Activated CD4-positive, alpha-beta T cell treated with anti-CD3 and anti-CD28 coated beads, Interleukin-2, amount 10 ng/mL, durations not matched to agents 24 days and 14 days (primary cell): ENCODE measurements at places on chromosomes 1 and 21. TPM values are rescaled to one million over a fixed set of nuclear protein-coding genes. Genes with fewer than 3 reads are reported as not detected.
A peak's percentile ranks its signal among the peaks of the same experiment; 100 is the strongest.

DNA sequence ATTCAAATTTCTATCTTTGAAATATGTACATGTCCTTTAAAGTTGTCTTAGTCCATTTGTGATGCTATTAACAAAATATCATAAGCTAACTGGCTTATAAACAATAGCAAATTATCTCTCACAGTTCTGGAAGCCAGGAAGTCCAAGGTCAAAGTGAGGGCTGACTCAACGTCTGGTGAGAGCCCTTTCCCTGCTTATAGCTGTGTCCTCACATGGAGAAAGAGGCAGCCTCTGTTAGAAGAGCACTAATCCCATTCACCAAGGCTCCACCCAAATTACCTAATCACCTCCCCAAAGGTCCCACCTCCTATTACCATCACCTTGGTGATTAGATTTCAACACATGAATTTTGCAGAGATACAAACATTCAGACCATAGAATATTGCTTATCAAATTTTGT, 450.1 kb upstream of the BEND5 start:
- no peak for DNase-seq

- DNase-seq, result no peak
Measured at GRCh38 chr1:30332116-30333094, 391.0 kb downstream of the MATN1 start.

GRCh38 chr1:167893798-167894197, 20.1 kb downstream of the ADCY10 start:
- no peak for DNase-seq

GRCh38 chr1:224635356-224635755, 19.2 kb downstream of the CNIH3 start:
- DNase-seq, result no peak

DNA sequence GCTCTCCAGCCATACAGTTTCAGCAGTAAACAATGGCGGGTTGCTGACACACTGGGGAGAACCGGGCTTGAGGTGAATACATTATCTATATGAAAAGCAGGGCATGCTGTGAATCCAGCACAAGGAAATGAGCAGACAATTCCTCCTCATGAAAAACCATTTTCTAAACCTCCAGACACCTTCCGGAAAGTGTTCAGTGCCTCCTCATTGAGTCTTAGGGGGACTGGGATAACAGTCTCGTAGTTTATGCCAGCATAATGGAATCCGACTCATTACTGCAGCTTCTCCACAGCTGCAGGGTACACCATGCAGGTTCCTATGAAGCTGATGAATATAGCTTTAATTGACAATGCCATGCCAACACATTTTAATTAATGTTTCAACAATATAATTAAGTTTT, 284.1 kb downstream of the BACH1 start:
- no peak for DNase-seq

- no peak for DNase-seq
Measured at GRCh38 chr21:16192902-16193301, 463.1 kb downstream of the USP25 start.

DNA sequence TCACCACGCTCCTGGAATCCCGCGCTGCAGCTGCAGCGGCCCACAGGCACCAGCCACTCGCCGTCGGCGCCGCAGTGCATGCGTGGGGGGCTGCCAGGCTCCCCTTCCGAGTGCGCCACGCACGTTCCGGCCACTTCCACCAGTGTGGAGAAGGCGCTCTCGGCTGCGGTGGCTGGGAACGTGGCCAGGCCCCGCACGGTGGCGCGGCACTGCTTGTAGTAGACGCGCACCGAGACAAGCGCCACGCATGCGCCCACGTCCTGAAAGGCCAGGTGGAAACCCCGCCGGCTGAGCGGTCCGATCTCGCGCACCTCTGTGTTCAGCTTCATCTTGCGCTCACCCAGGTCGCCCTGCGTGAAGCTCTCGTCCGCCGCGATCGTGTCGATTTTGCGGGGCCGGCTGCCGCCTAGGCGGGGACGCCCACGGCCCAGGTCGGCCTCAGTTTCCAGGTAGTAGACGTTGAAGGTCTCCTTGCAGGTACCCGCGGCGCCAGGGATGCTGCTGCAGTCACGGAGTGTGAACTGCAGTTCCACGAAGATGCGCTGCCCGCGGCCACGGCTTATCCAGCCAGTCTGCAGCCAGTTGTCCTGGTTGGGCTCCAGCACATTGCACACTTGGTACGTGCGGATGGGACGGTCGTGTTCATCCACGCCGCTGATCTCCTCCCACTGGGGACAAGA, 3.4 kb downstream of the EPHA10 start:
- no peak for DNase-seq

The CD58 gene
- 26.5 and 31.0 TPM in 2 replicates for total RNA-seq

- DNase-seq, result no peak
Measured at GRCh38 chr21:32335601-32336575, 37.2 kb downstream of the MRAP start.

- DNase-seq, result peak; percentile 85
Measured at GRCh38 chr1:1020000-1020404, at the start of gene AGRN. Gene AGRN, plus strand, starts transcription at chr1:1020120. Its CDS starts 53 bp downstream, at chr1:1020173.

DNA sequence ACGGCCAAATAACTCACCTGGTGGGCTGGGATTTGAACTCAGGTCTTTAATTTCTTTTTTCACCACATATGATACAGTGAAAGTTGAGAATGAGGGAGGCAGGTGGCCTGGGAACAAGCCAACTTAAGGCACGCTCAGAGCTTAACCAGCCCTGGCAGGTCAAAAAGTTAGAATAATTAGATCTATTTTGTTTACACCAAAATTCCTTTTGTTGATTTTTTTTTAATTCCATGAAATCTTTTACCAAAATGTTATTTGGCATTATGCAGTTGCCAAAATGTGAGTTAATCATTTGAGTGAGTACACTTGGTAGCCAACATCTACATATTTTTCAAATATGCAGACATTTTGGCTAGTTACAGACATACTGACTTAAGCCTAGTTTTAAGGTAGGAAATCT, 36.8 kb downstream of the LHX8 start:
- DNase-seq, result no peak

DNA sequence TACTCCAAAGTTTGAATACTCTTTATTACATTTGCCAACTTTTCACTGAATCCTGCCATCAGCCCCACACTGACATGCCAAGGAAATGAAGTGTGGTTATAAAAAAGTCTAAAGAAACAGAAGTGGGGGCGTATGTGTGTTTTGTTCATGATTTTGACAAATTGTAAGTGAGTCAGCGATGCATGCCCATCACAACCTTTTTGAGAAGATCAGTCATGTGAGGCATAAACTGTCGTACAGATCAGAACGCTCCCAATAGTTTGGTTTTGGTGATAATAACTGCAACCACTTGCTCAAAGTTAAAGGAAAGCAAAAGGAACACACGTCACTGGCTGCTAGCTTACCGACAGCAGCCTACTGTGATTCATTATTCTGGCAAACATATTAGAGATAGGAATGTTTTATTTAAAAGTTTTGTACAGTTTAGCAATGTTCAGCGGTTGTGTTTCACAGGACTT, 95.6 kb downstream of the RGS2 start:
- DNase-seq, result no peak

The AHCYL1 gene
- total RNA-seq, result 67.1 and 75.3 TPM in 2 replicates

DNA sequence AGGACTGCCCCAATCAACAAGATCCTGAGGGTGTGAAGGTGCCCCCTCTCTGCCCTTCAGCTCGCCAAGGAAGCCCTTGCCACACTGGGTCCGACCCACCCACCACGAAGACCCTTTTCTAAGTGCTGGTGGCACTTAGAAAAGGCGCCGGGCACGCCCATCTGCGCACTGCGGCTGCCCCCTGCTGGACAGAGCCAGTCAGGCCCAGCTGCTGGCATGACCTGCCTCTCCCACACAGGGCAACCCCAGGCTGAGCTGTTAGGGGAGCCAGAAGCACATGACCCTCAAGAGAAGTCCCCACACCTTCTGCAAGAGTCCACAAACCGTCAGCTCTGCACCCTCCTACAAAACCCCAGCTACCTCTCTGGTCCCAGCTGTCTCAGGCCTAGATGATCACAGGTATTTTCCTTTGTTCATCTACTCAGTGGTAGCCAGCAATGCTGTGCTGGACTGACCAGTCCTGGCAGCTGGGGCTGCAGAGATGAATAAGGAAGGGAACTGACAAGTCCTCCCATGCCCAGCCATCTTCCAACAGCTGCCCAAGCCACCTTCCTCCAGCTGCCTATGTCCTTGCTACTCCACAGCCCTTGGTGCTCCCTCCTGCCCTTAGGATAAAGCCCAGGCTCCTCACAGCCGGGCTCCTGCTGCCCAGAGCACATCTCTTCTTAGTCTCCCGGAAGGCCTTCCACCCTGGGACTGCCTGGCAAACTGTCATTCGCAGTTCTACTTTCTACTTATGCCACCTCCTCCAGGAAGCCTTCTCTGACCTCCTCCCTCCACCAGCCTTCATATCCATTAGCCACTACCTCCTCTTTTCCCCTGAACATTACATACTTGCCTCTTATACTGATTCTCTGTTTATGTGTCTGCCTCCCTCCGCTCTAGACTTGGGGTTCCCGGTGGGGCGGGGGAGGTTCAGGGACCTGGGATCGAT, 39.8 kb upstream of the ZC3H12A start:
- peak; percentile 91 for DNase-seq

The BACE2 gene
- total RNA-seq, result 0.28 and 1.9 TPM in 2 replicates
